Fibroblast of lung (primary cell): ENCODE measurements at places on chromosomes 16 and 17. TPM values are rescaled to one million over a fixed set of nuclear protein-coding genes. Genes with fewer than 3 reads are reported as not detected.

Gene TNFAIP1
- total RNA-seq = 19.8 and 23.0 TPM in 2 replicates

DNA sequence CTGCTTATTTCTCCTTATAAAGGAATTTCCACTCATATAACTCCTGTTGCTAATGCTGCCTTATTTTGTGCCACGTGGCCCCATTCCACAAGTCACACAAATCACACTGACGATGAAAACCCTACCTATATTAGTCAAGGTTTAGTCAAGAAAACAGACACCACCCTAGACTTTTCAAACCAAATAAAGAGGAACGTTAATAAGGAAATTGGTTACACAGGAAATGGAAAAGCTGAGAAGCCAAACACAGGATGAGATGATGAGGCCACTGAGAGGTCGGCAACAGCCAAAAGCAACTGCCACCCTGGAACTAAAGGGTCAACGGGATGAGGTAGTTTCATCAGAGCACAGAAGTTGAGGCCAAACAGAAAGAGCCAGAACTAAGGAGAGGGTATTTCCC is 47.3 kb upstream of the ALOX12 start:
- no peak for DNase-seq

Gene TEX14
- total RNA-seq = under 0.01 TPM in 2 replicates

Gene VMO1
- 0.33 and 1.5 TPM in 2 replicates for total RNA-seq

- no peak for DNase-seq
Measured at GRCh38 chr16:87698676-87699199, 67.0 kb downstream of the KLHDC4 start.

DNA sequence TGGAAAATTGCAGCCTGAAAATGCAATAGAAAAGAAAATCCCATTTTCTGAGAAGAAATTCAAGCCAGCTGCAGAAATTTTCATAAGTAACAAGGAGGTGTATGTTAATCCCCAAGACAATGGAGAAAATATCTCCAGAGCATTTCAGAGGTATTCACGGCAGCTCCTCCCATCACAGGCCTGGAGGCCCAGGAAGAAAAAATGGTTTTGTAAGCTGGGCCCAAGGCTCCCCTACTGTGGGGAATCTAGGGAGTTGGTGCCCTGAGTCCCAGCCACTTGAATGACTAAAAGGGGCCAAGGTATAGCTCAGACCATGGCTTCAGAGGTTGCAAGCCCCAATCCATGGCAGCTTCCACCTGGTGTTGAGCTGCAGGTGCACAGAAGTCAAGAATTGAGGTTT is 93.3 kb upstream of the ZNF267 start:
- no peak for DNase-seq

Gene TIMP2
- 88.9 and 155 TPM in 2 replicates for total RNA-seq

Gene HYDIN
- 1.3 and 1.7 TPM in 2 replicates for total RNA-seq

DNA sequence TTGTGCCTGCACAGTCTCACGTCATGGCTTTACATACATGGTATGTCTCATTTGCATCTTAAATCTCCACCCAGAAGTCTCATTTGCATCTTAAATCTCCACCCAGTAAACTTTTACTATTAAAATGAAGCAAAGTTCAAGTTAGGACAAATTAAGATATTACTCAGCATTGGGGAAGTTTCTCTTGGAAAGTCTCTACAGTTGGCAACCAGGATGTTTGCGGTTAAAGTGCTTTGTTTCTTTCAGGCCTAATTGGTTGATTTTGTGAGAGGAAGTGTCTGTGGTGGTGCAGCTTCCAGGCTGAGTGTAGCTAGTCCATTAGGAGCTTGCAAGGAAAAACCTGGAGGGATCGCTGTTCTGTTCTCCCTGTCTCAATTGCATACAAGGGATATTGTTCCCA is 1373.3 kb upstream of the GOT2 start:
- peak; percentile 86 for DNase-seq

Gene KRT24
- not detected in 2 replicates for total RNA-seq

Gene CSHL1
- total RNA-seq = not detected in 2 replicates

Gene P2RX5
- total RNA-seq = 0.99 and 1.0 TPM in 2 replicates

DNA sequence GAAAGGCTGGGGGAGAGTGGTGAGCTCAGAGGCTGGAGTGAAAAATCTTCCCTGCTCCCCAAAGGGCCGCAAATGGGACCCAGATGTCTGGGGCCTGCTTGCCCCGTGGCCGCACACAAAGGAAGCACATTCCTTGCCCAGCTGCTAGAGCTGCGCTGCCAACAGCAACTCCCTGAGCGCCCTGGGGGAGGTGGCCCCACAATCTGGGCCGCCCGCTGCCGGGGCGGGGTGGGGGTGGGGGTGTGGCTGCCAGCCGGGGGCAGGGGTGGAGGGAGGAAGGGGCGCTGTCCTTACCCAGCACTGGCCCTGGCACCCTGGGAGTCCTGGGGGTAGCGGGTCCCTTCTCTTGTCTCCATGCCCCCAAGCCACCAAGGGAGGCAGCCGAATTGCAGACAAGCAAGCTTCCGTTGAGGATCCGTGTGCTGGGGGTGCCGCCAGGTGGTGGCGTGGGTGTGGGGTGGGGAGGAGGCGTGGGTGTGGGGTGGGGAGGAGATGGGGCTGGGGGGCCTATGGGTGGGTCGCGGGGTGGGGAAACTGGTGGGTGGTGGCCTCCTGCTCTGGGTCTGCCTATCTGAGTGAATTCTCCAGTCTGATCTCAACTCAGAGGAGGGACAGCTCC is 48.4 kb upstream of the PABPN1L start:
- peak; percentile 62 for DNase-seq

GRCh38 chr16:84072014-84072413 is 29.4 kb upstream of the SLC38A8 start:
- peak; percentile 64 for DNase-seq

GRCh38 chr16:80803339-80804055 is 901 bp downstream of the CDYL2 start:
- peak; percentile 18 for DNase-seq

GRCh38 chr17:74960570-74961342 is 11.8 kb downstream of the HID1 start:
- peak; percentile 29 for DNase-seq

Gene PPY
- not detected in 2 replicates for total RNA-seq

DNA sequence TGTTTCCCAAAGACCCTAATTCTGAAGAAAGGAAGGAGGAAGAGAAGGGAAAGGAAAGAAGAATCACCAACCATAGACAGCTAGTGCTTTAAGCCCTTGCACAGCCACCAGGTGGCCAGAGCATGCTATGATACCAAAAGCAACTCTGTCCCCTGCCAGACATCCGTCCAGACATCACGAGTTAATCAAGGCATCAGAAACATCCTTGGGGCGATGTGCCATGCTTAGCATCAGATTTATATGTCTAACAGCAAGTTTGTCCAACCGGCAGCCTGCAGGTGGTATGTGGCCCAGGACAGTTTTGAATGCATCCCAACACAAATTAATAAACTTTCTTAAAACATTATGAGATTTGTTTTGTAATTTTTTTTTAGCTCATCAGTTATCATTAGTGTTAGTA is 2.9 kb upstream of the CRYBA1 start:
- peak; percentile 37 for DNase-seq

Gene TMC8
- not detected in 2 replicates for total RNA-seq
